Colonic mucosa (tissue), 4 donors: ENCODE measurements at places on chromosomes 11 and 22. TPM values are rescaled to one million over a fixed set of nuclear protein-coding genes. Genes with fewer than 3 reads are reported as not detected.

DNA sequence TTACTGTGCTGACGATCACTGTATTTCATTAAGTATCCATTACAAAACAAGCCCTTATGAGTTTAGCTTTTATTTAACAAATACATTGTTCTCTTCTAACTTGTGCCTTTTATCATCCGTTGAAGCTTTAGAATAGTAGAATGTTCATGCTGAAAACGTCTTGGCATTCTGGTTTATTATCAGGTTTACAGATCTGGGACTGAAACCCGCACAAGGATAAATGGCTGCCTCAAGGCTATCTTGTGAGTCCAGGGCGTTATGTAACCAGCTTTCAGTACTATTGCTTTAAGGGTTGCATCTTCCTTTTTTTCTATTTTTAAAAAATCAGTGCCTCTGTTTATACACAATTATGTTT lies 66.6 kb upstream of the PRODH start:
- no peak for DNase-seq
- H3K4me3 ChIP-seq, result no peak overlapping the region
- no peaks in the 10 kb centered on the region for H3K27me3 ChIP-seq
- H3K4me1 ChIP-seq, result no peaks in the 10 kb centered on the region

- H3K27ac ChIP-seq, result no peak overlapping the region
- H3K36me3 ChIP-seq, result no peaks in the 10 kb centered on the region
- H3K4me3 ChIP-seq, result no peak overlapping the region
- H3K27me3 ChIP-seq, result no peaks in the 10 kb centered on the region
- no peaks in the 10 kb centered on the region for H3K4me1 ChIP-seq
- DNase-seq, result no peak
Measured at GRCh38 chr22:23038334-23038642, 32.0 kb upstream of the GNAZ start.

- no peak overlapping the region for H3K27ac ChIP-seq
- no peaks in the 10 kb centered on the region for H3K36me3 ChIP-seq
- no peak for DNase-seq
- H3K27me3 ChIP-seq, result peaks cover 56% of the 10 kb centered on the region
Measured at GRCh38 chr11:20596205-20597153, 2.9 kb upstream of the SLC6A5 start.

DNA sequence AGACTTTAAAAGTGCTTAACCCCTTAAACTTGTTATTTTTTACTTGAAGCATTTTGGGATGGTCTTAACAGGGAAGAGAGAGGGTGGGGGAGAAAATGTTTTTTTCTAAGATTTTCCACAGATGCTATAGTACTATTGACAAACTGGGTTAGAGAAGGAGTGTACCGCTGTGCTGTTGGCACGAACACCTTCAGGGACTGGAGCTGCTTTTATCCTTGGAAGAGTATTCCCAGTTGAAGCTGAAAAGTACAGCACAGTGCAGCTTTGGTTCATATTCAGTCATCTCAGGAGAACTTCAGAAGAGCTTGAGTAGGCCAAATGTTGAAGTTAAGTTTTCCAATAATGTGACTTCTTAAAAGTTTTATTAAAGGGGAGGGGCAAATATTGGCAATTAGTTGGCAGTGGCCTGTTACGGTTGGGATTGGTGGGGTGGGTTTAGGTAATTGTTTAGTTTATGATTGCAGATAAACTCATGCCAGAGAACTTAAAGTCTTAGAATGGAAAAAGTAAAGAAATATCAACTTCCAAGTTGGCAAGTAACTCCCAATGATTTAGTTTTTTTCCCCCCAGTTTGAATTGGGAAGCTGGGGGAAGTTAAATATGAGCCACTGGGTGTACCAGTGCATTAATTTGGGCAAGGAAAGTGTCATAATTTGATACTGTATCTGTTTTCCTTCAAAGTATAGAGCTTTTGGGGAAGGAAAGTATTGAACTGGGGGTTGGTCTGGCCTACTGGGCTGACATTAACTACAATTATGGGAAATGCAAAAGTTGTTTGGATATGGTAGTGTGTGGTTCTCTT lies 2.8 kb downstream of the MALAT1 start:
- no peaks in the 10 kb centered on the region for H3K27me3 ChIP-seq
- peaks cover 9% of the 10 kb centered on the region for H3K36me3 ChIP-seq
- peaks cover 2% of the 10 kb centered on the region for H3K4me1 ChIP-seq
- peak overlapping the region; percentile 99 for H3K27ac ChIP-seq

GRCh38 chr11:96341211-96342013 lies 1.6 kb downstream of the MAML2 start:
- no peaks in the 10 kb centered on the region for H3K27me3 ChIP-seq
- H3K4me1 ChIP-seq, result peaks cover 23% of the 10 kb centered on the region
- peak; percentile 71 for DNase-seq
- no peaks in the 10 kb centered on the region for H3K36me3 ChIP-seq

GRCh38 chr11:117931971-117932370 lies 2.8 kb upstream of the TMPRSS13 start:
- H3K36me3 ChIP-seq, result no peaks in the 10 kb centered on the region
- H3K27ac ChIP-seq, result no peak overlapping the region
- H3K27me3 ChIP-seq, result no peaks in the 10 kb centered on the region
- H3K4me1 ChIP-seq, result peaks cover 7% of the 10 kb centered on the region
- DNase-seq, result no peak
- no peak overlapping the region for H3K4me3 ChIP-seq

DNA sequence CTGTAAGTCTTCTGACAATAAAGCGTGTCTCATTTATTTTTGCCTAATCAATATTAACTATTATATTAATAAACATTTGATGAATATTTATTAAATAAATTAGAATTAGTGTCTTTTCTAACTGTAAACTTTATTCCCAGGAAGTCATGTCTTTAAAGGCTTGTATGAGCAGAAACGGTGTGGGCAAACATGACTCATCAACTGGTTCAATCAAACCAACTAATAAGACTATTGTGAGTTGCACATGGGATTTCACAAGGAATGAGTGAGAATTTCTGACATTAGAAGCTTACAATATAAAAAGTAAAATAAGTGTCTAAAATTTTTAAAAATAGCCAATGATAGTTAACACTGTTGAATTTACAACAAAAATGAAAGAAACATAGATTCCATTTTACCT lies 259.2 kb upstream of the CTSC start:
- H3K4me1 ChIP-seq, result no peaks in the 10 kb centered on the region
- no peak overlapping the region for H3K4me3 ChIP-seq
- DNase-seq, result no peak
- no peaks in the 10 kb centered on the region for H3K27me3 ChIP-seq
- H3K36me3 ChIP-seq, result no peaks in the 10 kb centered on the region
- no peak overlapping the region for H3K27ac ChIP-seq

DNA sequence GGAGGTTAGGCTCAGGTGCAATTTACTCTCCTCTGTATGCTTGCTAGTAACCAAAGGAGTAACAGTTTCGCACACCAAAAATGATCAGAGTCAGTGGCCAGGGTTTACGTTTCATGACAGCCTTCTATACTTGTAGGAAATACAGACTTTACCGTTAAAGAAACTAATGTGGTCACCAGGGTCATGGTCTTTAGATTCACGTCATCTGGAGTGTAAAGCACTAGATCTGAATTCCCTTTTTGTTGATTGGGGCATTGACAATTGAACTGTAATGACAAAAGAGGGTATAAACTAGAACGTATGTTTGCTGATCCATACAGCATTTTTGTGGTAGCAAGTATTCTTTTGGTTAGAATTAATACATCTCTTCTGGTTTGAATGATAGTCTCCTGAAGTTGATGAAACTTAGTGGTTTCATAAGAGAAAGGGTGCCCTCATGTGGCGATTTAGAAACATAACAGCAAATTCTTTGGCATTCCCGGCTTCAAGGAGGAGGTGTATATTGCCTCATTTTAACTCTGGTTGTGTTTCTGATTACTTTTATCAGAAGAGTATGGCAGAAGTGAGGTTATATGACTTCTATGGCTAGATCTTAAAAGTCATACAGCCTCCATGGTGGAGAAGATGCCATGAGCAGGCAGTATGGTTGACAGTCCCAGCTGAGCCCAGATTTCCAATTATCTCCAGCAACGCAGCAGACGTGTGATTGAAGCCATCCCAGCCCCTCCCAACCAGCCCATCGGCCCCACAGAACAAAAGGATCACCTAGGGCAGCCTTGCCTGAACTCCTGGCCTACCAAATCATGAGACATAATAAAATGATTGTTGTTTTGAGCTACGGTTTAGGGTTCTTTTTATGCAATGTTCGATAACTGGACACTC lies 35.1 kb downstream of the MMP7 start:
- no peak overlapping the region for H3K4me3 ChIP-seq
- H3K27me3 ChIP-seq, result no peaks in the 10 kb centered on the region
- H3K27ac ChIP-seq, result no peak overlapping the region
- H3K36me3 ChIP-seq, result no peaks in the 10 kb centered on the region
- H3K4me1 ChIP-seq, result no peaks in the 10 kb centered on the region

GRCh38 chr11:23179609-23180008 lies 319.3 kb upstream of the CCDC179 start:
- H3K4me3 ChIP-seq, result no peak overlapping the region
- H3K4me1 ChIP-seq, result no peaks in the 10 kb centered on the region
- H3K27me3 ChIP-seq, result no peaks in the 10 kb centered on the region
- no peak for DNase-seq

GRCh38 chr22:33573479-33573878 lies 346.8 kb downstream of the LARGE1 start:
- no peaks in the 10 kb centered on the region for H3K27me3 ChIP-seq
- no peak overlapping the region for H3K4me3 ChIP-seq
- H3K27ac ChIP-seq, result no peak overlapping the region
- no peaks in the 10 kb centered on the region for H3K36me3 ChIP-seq
- DNase-seq, result no peak

Gene DUSP18
- total RNA-seq, result 17.1 TPM

Gene DDI1
- not detected for total RNA-seq

Gene INSC
- total RNA-seq, result 1.6 TPM

Gene CLTCL1
- 3.4 TPM for total RNA-seq

Gene OR1S2
- total RNA-seq, result not detected

Gene CHRNA10
- total RNA-seq, result 1.4 TPM
